ENCODE measurements at places on chromosomes 16 and 17.

DNA sequence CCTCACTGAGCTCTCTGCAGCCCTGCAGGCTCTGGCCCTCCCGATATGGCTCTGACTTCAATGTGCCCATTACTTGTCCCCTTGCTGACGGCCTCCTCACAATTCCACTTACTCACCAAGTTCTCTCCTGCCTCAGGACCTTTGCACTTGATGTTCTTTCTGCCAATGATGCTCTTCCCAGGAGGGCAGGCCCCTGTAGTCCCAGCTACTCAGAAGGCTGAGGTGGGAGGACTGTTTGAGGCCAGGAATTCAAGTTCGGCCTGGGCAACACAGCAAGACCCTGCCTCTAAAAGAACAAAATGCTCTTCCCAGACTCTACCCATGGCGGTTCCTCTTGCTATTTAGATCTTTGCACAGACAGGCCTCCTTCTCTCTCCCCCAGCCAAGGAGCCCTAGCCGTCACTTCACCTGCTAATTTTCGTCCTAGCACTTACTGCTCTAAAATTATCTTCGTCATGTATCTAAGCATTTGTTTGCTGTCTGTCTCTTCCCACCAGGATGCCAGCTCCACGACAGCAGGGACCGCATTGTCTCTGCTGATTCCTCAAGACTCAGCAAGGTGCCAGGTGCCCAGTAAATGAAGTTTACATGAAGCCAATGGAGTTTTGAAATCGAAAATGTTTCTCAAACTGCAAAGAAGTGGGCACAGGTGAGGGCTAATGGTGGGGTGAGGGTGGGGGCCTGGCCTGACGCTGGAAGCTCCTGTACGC is 626 bp upstream of the RAI1 start:
- no peak for DNase-seq

DNA sequence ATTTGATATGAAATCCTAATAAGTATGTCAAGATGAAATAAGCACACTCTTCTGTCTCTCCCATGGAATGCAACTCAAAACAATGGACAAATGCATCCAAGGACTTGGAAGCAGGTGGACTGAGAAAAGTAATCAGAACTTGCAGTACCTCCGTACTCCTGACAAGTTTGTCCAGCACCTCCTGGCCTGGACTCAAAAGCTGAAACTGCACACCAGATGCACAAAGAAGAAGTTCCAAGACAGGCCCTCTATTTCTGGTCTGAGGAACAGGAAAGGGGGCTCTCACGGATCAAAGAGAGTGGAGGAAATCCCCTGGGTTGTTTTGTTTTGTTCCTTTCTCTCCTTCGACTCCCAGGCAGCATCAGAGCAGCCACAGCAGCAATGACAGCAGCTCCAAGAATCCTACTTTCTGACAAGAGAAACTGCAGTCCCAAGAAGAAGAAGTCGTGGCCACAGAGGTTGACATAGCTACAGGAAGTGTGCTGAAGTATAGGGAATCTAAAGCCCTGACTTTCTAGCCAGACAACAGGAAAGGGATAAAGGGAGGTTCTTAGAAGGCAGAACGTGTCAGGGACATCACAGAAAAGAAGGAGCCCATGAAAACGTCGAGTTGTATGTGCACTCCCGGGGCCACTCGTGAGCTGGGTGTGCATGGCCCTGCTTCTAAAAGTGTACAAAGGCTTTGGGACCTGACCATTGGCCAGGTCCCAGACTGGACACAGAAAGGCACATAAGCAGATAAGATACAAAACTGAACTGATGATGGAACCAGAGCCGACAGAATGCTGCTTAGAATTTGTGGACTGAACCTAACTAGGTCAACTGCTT is 29.3 kb downstream of the AKAP10 start:
- peak; percentile 73 for DNase-seq

DNA sequence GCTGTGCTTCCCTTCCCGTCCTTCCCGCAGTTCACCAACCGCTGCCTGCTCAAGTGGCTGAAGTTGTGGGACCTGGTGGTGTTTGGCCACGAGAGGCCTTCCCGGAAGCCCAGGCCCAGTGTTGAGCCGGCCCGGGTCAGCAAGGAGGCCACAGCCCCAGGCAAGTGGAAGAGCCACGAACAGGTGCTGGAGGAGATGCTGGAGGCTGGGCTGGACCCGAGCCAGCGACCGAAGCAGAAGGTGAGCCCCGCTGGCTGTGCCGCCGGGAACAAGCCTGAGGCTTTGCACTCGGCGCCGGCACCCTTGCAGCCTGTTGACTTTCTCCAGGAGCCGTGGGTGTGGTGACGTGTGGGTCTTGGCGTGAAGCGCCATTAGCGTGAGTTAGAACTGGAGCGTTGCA is 2.7 kb downstream of the CHTF18 start:
- no peak for DNase-seq

GRCh38 chr16:70478912-70479341 is 24.5 kb downstream of the FCSK start:
- DNase-seq: no peak

- no peak for DNase-seq
These were observed 290.2 kb upstream of the IRX3 start for GRCh38 chr16:54576785-54577184.

- DNase-seq: no peak
These were observed 47.8 kb downstream of the MRC2 start for GRCh38 chr17:62675260-62675659.

All from common myeloid progenitor, CD34-positive (primary cell).